CD8-positive, alpha-beta memory T cell (primary cell): ENCODE measurements at places on chromosomes 7 and 10.
A peak's percentile ranks its signal among the peaks of the same experiment; 100 is the strongest.

DNA sequence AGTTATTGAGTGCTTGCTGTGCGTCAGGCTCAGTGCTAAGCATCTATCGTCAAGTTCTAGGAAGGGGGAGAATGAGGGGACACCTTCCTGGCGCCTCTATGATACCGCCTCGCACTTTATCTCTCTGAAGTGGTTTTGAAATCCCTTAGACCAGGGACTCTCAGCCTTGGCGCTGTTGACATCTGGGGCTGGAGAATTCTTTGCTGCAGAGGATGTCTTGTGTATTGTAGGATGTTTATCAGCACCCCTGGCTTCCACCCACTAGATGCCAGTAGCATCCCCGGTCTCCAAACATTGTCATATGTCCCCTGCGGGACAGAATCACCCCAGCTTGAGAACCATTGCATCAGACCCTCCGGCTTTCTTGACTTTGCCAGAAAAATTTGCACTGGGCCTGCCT lies 285.5 kb downstream of the CCDC3 start:
- DNase-seq = no peak

- no peak for DNase-seq
Observed at GRCh38 chr7:16836481-16836880, 31.7 kb upstream of the AGR2 start.

- no peak for DNase-seq
Observed at GRCh38 chr7:55303220-55303619, 61.9 kb upstream of the LANCL2 start.

- DNase-seq = no peak
Observed at GRCh38 chr10:43318456-43318855, 51.6 kb upstream of the RASGEF1A start.

GRCh38 chr10:61063034-61063433 lies 119.0 kb upstream of the RHOBTB1 start:
- DNase-seq = no peak

DNA sequence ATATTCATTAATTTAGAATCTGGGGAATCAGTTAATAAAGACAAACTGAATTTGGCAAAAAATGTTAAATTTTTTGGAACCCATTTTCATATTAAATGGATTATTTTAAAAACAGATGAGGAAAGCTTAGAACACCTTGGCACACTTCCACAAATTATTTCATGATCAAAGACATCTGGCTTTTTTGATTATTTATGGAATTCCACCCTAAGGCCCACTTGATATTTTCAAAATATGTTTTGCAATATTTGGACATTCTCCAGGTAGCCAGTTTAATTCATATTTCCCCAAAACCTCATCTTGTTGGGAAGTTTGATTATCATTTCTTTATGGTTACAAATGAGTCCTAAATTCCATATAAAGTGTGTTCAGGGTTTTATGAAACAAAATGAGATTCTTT lies 129.9 kb downstream of the DOCK4 start:
- no peak for DNase-seq

DNA sequence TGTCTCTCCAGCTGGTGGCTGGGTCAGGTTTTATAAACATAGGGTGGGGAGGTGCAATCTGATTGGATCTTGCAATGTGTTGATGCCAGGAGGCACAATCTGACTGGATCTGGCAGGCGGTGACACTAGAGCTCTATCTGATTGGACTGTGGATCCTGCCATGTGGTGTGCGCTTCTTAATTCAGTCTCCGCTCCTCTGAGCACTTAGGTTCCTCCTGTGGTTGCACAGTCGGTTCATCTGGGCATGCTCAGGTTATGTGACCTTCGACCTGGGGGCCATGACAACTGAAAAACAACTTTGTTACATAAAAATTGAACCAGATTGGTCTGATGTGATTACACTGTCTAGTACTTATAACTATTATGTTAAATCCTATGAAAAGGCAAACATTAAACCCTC lies 127.1 kb upstream of the SVIL start:
- DNase-seq = no peak

GRCh38 chr10:49359349-49360270 lies 36.3 kb downstream of the DRGX start:
- no peak for DNase-seq

- peak; percentile 49 for DNase-seq
Observed at GRCh38 chr10:6014241-6014761, 37.0 kb upstream of the IL15RA start.

DNA sequence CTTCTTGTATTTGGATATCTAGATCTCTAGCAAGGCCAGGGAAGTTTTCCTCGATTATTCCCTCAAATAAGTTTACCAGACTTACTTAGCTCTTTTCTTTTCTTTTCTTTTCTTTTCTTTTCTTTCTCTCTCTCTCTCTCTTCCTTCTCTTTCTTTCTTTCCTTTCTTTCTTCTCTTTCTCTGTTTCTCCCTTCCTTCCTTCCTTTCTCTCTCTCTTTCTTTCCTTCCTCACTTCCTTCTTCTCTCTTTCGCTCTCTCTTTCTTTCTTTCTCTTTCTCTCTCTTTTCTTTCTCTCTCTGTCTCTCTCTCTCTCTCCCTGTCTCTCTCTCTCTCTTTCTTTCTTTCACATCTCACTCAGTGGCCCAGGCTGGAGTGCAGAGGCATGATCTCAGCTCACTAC lies 37.0 kb downstream of the UPP1 start:
- DNase-seq = no peak

DNA sequence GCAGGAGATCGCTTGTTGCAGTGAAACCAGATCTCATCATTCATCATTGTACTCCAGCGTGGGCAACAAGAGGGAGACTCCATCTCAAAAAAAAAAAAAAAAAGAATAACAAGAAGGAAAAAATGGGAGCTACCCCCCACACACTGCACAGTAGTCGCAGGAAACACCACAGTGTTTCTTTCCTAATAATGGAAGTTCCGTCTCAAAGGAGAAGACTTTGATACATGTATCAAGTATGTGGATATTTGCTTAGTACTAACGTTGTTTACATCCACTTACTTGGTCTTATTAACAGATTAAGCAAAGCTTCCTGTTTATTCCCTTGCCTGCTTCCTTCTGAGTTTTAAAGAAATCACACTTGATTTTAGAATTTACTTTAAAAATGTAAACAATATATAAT lies 22.2 kb downstream of the YAE1 start:
- no peak for DNase-seq

- no peak for DNase-seq
Observed at GRCh38 chr10:7546385-7546967, 120.3 kb downstream of the ITIH5 start.

DNA sequence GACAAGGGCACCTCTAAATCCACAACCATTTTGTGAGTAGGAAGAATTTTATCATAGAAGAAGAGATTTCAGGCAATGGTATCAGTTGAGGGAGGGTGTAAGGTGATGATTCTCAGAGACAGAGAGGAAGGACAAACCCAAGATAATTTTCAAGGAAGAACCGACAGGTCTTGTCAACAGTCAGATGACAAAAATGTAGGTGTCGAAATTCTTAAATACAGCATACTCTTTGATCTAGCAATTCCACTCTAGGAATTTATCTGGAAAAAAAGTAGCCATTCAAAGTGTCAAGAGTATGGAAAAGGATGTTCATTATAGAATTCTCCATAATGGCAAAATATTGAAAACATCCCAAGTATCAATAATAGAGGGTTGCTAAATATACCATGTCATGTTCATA lies 14.2 kb upstream of the PDLIM1 start:
- no peak for DNase-seq

DNA sequence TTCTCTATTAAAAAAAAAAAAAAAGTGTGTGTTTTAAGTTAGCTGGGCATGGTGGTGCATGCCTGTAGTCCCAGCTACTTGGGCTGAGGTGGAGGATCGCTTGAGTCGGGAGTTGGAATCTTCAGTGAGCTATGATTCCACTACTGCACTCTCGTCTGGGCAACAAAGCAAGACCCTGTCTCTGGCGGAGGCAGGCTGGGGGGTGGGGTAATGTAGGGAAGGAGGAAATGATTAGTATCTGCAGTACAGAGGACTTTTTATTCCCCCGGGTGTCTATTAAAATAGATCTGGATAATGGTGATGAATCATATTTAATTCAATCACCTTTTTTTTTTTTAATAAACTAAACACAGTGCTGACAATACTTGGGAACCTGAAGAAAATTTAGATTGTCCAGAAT lies 6.5 kb downstream of the CBX3 start:
- DNase-seq = no peak

- no peak for DNase-seq
Observed at GRCh38 chr7:2062648-2063047, 170.1 kb downstream of the MAD1L1 start.

DNA sequence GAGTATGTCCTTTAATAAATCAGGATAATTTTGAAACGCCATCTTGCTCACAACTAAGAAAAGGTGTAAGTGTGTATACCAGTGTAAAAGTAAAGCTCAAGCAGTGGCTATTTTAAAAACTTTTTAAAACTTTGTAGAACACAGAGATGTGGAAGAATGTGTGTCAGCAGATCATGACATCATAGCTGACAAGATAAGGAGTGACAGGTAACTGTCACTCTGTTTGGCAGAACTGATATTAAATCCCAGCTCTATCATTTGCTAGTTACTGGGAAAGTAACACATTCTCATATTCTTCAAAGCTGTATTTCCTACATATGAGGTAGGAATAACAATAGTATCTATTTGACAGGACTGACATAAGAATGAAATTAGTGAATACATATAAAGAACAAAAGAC lies 63.9 kb upstream of the RNF148 start:
- DNase-seq = no peak

GRCh38 chr10:13528875-13529713 lies at the start of gene BEND7:
TSS of gene BEND7 (minus strand) at chr10:13529014. CDS start at chr10:13528533, 481 bp downstream.
- DNase-seq = no peak

DNA sequence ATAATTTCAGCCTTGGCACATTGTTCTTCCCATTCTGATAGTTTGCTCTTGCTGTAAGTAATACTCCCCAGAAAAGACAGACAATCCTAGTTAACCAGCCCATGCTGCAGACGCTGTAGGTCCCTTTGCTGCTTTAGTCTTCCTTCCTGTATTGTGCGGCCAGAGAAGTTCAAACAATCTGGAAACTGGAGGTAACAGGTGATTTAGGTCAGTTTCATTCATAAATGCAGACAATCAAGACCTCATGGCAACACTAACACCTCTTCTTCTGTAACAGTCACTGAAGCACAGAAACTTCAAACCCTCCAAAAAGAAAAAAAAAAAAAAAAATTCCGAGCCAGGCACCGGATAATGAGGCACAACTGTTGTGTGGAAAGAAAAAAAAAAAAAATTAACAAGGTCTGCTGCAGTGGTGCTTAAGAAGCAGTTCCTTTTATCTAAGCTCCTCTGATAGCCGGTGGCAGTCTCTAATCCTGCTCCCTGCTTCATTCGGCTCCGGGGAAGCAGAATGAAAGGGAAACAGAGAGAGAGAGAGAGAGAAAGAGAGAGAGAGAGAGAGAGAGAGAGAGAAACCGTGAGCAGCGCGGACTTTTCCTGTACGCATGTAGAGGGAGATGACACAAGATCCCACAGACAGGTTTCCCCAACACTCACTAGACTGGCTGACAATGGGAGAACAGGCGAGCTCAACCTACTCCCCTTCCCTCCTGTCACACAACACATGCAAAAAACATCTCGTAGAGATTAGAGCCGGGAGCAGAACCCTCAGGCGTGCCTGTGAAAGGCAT lies at the start of gene SEMA3A:
Gene SEMA3A (minus strand): TSS at position 306 of the 788 bp plus-strand sequence. CDS start 203 bp downstream, at position 103.
- DNase-seq = no peak

GRCh38 chr7:3117488-3118231 lies 74.0 kb upstream of the CARD11 start:
- DNase-seq = peak; percentile 60

DNA sequence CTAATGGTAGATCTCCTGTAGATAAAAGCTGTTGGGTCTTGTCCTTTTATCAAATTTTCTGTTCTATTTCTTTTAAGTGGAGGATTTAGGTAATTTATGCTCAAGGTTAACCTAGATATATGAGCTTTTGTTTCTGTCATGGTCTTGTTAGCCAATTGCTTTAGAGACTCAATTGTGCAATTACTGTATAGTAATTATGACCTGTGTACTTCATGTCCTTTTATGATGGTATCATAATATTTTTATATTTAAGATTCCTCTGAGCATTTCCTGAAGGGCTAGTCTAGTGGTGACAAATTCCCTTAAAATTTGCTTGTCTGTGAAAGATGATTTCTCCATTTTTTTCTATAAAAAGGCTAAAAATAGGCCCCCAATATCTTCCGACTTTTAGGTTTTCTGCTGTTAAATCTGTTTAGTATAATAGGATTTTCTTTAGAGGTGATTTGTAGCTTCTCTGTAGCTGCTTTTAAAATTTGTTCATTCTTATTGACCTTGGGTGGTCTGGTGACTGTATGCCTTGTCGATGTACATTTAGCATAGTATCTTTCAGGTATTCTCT lies 5.4 kb upstream of the AKR1C3 start:
- no peak for DNase-seq

- DNase-seq = no peak
Observed at GRCh38 chr10:131816157-131816775, 84.5 kb upstream of the PPP2R2D start.

DNA sequence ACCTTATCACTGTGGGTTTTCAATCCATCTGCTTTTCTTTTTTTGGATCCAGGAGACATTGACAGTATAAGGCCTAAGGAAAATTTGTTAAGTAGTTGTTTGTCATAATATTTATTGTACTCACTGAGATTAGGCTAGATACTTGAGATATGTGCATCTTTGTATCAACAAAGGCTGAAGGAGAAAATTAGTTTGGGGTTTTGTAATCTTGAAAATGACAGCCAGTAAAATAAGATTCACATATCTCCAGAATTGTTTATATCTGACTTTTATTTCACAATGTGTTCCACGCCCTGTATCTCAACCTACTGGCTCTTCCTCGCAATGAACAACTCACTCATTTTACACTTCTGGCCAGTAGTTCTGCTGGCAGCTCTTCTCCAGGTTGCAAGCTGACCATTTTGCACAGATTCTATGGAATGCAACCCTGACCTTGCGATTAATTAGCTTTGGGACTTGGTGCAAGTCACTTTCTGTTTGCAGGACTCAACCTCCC lies 132.7 kb downstream of the GATA3 start:
- DNase-seq = no peak

DNA sequence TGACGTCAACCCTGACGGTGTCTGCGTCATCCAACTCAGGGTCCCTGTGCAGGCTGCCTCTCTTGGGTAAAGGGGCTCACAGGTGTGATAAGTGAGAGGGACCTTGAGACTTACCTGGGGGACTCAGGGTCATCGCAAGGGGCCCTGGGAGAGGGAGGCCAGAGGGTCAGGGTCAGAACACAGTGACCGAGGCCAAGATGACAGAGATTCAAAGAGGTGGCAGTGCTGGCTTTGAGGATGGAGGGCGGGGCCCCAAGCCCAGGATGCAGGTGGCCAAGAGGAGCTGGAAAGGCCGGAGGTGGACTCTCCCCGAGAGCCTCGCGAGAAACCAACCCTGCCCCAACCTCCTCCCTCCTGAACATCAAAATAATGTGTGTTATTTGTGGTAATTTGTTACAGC lies 165.2 kb upstream of the PPP2R2D start:
- no peak for DNase-seq

DNA sequence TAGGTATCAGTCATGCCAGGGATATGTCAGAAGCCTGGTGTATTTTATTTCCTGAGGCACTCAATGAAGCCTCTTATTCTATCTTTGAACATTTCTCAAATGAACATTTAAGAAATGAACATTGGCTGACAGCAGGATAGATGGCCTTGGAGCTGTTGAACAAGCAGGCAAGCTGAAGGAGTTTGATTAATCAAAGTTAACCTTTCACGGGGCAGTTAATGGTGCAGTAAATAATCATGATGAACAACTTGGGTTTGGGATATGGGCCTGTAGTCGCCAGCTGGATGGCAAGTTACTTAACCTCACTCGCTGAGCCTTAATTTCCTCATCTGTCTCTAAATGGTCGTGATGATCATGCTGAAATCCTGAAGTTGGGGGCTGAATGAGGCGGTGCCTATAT lies 333.0 kb downstream of the SFMBT2 start:
- DNase-seq = no peak

GRCh38 chr7:41002741-41003610 lies 699.9 kb downstream of the INHBA start:
- no peak for DNase-seq
